ENCODE measurements at places on chromosomes 6 and 20.

DNA sequence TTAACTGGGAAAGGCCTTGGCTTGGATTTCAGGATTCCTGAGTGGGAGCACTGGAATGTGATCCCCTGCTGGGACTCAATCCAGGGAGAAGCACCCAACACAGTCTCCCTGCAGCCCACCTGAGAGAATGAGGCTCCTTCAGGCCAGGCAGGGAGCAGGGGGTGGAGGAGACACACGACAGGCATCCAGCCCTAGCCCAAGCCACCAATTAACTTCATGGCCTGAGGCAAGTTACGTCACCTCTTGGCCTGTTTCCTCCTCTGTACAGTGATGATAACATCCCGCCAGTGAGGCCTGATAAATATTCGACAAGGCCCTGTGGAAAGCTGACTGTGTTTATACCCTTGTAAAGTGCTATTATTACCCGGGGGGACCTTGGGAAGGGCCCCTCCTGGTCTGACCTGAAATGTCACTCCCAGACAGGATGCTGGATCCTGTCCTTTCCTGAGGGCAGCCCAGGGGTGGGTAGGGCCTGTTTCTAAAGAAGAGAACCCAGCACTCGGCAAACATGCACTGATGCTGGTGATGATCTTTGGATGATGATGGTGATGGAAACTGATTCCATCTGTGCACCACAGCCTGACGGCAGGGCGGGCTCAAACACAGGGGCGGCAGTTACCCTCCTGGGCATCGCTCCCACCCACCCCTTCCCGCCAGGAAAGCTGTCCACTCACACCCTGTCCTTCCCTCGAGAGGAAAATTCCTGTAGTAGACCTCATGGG, 12.4 kb downstream of the FRS3 start:
- H3K4me3 ChIP-seq: no peak overlapping the region
- H3K36me3 ChIP-seq: peaks cover 18% of the 10 kb centered on the region
- H3K27ac ChIP-seq: no peak overlapping the region
- no peak for DNase-seq
- no peaks in the 10 kb centered on the region for H3K4me1 ChIP-seq

DNA sequence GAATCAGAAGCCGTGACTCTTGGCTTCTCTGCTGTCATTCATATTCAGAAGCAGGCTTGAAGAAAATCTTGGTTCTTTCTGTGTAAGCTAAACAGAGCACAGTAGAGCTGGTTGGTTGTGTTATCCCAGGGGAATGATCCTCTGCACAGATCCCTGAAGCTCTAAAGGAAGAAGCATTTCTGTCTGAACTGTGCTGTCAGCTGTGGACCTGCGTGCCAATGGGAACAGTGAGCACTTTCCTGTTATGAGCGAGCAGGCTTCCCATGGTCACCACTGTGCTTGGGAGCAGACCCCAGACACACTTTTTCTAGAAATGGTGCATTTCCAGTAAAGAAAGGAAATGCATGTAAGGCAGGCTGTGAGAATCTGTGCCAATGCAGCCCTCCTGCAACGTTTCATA, 490.2 kb downstream of the EPM2A start:
- H3K27me3 ChIP-seq: no peaks in the 10 kb centered on the region
- no peak for DNase-seq
- no peaks in the 10 kb centered on the region for H3K4me1 ChIP-seq

- no peaks in the 10 kb centered on the region for H3K27me3 ChIP-seq
- DNase-seq: no peak
- H3K36me3 ChIP-seq: no peaks in the 10 kb centered on the region
- peaks cover 10% of the 10 kb centered on the region for H3K4me1 ChIP-seq
Measured at GRCh38 chr6:144215402-144215931, 65.2 kb downstream of the STX11 start.

DNA sequence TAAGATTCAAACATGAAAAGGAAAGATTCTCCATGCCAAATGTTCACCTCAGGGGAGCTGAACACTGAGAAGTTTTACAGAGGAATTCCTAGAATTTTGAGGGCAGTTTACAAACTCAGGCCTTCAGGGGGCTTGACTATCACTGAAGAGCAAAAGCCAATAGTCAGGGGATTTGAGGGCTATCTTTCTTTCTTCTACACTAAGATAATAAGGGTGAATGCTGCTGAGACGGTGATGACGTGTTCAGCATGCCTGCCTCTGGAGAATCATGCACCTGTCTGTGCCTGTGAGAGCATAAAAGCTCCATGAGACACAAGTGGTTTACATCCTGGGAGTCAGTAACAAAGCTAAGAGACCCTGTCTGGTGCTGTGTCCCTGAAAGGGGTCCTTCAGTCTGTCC, 1085.6 kb downstream of the KIF16B start:
- H3K27me3 ChIP-seq: no peaks in the 10 kb centered on the region
- no peak for DNase-seq
- H3K4me1 ChIP-seq: no peaks in the 10 kb centered on the region
- H3K4me3 ChIP-seq: no peak overlapping the region
- no peaks in the 10 kb centered on the region for H3K36me3 ChIP-seq
- no peak overlapping the region for H3K27ac ChIP-seq

- no peaks in the 10 kb centered on the region for H3K4me1 ChIP-seq
- no peak for DNase-seq
- H3K27ac ChIP-seq: no peak overlapping the region
- H3K27me3 ChIP-seq: no peaks in the 10 kb centered on the region
- no peaks in the 10 kb centered on the region for H3K36me3 ChIP-seq
Measured at GRCh38 chr6:83601119-83601518, 88.8 kb downstream of the PRSS35 start.

Data from effector memory CD4-positive, alpha-beta T cell (primary cell).